ENCODE measurements at places on chromosomes 5 and 9.

DNA sequence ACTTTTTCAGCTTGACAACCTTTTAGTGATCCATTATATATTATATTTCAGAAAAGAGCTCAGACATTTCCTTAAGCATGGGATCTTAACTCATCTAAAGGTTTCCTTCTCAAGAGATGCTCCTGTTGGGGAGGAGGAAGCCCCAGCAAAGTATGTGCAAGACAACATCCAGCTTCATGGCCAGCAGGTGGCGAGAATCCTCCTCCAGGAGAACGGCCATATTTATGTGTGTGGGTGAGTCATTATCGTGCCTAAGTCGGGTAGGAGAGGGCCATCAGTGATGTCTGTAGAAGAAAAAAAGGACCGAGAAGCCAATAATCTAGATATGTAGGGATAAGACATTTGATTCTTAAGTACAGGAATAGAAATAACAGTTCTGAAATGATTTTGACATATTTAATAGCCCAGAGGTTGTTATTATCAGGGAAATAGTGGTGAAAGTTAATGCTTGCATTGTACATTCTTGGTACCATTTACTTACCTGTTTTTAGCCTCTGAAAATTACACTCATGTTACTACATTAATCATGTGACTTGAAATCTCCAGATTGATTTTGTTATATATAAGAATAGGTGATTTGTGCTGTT lies 28.2 kb downstream of the MTRR start:
- no peak for DNase-seq

- no peak for DNase-seq
Observed at GRCh38 chr5:76083555-76084495, 642 bp downstream of the SV2C start.

- no peak for DNase-seq
Observed at GRCh38 chr5:179437341-179438001, 92.2 kb upstream of the ADAMTS2 start.

DNA sequence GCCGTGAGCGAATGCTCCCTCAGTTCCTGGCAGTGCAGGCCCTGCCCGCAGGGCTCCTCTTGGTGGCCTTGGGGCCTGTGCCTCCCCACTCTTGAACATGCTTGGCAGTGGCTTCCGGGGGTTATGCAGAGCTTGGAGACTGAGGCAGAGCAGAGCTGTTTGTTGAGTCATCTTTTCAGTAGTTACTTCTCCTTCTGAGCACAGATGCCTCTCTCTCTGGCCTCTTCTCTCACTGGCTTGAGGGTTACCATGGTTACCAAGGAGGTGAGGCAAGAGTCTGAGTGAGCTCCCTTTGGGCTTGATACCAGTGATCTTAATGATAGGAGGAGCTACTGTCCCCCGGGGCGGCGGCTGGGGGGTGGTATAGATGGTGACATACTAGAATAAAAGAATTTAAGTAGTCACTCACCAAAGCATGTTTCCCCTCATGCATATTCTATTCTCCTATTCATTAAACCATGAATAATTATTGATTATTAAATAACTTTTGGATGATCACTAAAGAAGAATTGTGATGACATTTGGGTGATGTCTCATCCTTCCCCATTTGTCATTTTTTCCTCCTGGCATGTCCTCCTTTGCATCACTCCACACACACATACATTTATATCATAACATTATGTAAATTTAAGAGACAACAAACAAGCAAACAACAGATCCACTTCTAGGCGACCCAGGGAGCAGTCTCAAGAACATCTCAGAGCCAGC lies 111.1 kb downstream of the ARHGAP26 start:
- no peak for DNase-seq

DNA sequence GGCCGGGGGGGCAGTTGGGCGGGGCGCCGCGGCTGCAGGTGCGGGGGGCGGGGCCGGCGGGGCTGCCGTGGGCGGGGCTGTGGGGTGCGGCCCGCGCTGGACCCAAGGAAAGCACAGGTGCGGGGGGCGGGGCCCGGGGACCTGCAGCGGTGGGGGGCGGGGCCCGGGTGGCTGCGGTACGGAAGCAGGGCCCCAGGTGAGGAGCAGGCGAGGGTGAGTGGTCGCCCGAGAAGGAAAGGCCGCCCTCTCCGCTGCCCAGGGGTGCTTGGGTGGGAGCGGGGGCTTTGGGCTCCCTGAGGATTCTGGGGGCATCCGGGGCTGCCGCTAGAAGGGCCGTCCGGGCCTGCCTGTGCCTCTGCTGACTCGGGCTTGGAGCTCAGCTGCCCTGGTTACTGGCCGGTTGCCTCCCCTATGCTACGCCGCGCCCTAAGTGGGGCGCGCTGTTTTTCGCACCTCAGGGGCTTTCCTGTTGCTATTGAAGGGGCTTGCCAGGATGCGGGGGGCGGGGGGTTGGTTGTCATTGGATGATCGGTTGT lies 767 bp downstream of the RALGPS1 start:
- DNase-seq = peak; percentile 30

GRCh38 chr5:19001054-19001453 lies 986.9 kb downstream of the CDH18 start:
- DNase-seq = no peak

GRCh38 chr5:34002629-34003328 lies 5.1 kb downstream of the AMACR start:
- no peak for DNase-seq

DNA sequence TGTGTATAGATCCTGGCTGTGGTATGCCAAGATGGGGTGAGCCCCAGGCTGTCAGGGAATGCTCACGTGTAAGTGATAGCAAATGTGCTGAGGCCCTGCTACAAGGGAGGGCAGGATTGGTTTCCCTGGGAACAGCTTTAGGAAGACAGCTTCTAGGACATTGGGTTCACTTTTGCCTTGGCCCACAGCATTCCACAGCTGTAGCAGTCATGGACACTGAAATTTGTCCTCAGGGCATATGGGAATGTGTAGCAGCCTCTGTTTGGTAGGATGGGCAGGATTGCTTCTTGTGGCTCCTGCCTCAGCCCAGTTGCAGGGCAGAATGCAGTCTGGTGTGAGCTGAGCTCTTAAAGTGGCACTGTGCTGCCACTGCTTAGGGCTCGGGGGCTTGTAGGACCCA lies 1061.7 kb upstream of the WWC1 start:
- no peak for DNase-seq

DNA sequence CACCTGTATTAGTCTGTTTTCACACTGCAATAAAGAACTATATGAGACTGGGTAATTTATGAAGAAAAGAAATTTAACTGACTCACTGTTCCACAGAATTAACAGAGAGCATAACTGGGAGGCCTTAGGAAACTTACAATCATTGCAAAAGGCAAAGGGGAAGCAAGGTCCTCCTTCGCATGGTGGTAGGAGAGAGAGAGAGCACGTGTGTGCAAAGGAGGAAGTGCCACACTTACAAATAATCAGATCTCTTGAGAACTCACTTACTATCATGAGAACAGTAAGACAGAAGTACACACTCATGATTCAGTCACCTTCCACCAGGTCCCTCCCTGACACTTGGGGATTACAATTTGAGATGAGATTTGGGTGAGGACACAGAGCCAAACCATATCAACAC lies 258.7 kb downstream of the TRIM32 start:
- DNase-seq = no peak

DNA sequence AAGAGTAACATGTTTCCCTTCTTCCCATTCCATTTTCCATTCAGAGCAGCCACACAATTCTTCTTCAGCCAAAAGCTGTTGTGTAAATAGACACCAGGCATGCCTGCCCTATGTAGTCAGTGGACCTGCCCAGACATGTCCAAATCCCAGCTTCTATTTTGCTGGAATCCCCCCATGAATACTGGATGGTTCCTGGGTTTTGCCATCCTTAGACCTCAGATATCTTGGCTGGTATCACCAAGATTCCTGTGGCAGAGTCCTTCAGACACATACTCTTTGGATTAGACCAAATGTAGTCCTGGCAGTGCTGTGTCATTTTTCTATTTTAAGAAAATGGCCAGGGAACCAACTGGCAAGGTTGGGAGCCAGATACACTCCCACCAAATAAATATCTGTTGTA lies 10.3 kb downstream of the FST start:
- DNase-seq = no peak

DNA sequence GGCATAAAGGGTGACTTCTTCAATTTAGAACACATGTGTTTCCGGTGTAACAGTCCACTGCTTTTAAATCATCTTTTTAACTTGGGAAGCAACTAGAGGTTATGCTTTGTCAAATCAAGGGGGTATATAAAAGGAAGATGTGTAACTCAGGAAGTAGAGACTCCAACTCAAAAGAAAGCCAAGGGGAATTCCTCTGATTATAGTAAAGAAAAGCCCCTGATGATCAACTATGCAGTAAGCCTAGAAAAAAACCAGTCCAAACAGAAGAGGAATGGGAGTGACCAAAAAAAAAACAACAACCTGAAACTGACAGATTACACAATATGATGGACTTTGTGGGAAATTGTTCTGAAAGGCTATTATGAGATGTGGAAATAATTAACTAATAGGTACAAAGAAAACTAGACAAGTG lies 90.3 kb downstream of the AK8 start:
- no peak for DNase-seq

GRCh38 chr5:170523142-170523551 lies 19.3 kb downstream of the KCNIP1 start:
- no peak for DNase-seq

- no peak for DNase-seq
Observed at GRCh38 chr5:14190194-14191164, 47.3 kb downstream of the TRIO start.

GRCh38 chr9:134597041-134597913 lies 44.3 kb upstream of the COL5A1 start:
- no peak for DNase-seq

DNA sequence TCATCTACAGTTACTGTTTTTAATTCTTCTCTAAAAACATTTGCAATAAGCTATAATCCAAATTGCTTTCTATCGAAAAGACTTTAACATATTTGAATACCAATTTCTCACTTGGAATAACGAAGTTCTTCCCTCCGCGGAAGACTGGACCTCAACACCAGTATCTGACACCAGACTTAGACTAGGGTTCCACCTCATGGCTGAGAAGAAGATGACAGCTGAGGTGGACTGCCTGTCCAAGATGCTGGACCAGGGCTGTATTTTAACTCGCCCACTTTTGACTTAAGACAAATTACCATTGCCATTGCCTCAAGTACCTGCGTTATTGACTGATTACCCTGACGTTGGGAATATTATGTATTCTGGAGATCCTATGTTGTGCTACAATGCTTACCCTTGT lies 34.1 kb downstream of the ZMAT2 start:
- DNase-seq = no peak

- DNase-seq = peak; percentile 5
Observed at GRCh38 chr5:131378721-131379541, 115.1 kb downstream of the CDC42SE2 start.

GRCh38 chr5:55344392-55344992 lies 36.7 kb downstream of the MTREX start:
- DNase-seq = no peak

GRCh38 chr5:167905919-167906853 lies 385.3 kb upstream of the WWC1 start:
- no peak for DNase-seq
